ENCODE measurements at places on chromosomes 5 and 9.

GRCh38 chr5:149732324-149733128 is 2.4 kb downstream of the PPARGC1B start:
- DNase-seq: peak; percentile 48

DNA sequence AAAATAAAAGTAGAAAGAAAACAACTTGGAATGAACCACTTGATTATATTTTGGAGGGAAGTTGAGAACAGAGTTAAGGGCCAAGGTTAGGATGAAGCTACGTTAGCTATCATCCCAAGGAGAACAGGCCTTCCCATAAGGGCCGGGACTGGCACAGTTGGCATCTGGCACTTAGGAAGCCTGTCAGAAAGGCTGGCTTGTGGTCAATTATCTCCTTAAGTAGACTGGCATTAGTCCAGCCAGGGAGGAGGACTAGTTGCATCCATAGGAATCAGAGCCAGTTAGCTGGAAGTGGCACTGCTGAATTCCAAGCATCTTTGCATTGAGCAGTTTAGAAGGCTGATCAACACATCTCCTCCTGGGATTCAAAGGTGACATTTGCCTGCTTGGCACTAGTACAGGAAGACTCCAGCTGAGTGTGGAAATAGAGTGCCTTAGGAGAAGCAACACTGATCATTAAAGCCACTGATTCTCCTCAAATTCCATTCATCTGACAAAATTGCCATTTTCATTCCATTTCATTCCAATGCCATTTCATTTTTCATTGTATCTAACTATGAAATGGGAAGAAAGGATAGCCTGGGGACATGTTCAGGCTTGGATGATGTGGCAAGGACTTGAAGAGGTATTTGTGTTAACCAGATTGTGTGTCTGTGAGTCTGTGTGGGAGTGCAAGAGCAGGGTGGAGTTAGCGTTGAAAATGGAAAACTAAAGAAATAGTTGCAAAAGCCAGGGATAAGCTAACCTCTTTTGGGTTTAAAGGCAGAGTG is 5.5 kb downstream of the FOXB2 start:
- no peak for DNase-seq

DNA sequence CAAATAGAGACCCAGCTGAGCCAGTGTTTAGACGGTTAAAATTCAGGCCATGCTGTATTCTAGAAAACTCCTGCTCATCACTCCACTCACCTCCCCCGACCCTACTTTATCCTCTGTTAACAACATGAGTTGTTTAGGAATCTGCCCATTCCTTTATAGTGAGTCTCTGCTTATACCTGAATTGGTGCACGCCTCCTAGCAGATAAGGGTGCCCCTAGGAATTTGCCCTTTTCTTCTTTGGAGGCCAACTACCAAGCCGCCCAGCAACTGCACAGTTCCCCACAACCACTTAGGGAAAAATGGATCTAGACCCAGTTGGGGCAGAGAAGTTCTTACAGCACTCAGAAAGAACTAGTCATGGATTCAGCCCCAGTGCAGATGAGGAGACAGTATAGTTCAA is 102.3 kb downstream of the MAMDC2 start:
- no peak for DNase-seq

GRCh38 chr9:81344366-81344765 is 345.0 kb downstream of the TLE1 start:
- peak; percentile 67 for DNase-seq

GRCh38 chr9:91150998-91151717 is 210.6 kb downstream of the AUH start:
- no peak for DNase-seq

GRCh38 chr5:31711363-31711762 is 72.4 kb downstream of the PDZD2 start:
- no peak for DNase-seq

- DNase-seq: no peak
Observed at GRCh38 chr5:116371935-116372334, 202.7 kb downstream of the SEMA6A start.

All from NCI-H82 (cell line).